ENCODE measurements at places on chromosomes 16 and 17.
A peak's percentile ranks its signal among the peaks of the same experiment; 100 is the strongest.

DNA sequence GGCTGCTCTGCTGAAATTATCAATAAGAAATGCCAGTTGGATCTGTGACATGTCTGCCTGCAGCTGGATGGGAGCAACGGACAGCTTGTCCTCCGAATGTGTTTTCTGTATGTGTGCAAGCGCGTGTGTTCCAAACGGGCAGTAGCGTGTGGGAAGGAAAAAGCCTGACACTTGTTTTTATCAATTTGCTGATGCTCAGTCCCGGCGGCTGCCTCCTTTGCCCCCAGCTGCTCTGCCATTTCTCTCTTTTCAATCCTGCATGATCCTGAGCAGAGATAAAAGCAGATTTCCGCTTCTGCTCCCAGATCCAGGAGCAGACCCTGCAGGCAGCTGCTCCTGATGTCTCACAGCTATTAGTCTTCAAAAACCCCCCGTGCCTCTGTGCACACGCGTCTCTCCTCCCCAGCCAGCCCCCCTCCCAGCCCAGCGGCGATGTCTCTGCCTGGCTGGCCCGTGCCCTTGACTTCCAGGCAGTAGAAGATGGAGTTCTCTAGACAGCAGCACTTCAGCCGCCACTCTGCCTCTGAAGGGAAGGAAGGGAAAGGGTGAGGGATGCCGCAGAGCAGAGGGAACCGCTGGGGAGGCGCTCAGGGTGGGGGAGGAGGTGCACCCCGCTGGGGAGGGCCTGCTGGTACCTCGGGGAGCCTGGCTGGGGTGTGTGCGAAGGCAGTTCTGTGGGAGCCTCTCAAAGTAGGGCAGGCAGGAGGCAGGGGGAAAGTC, 4.1 kb downstream of the PRCD start:
- peaks cover 35% of the 10 kb centered on the region for H3K4me1 ChIP-seq
- no peaks in the 10 kb centered on the region for H3K36me3 ChIP-seq
- no peak for DNase-seq

GRCh38 chr16:81238296-81239011, at the start of gene BCO1:
BCO1 (plus strand) TSS chr16:81238689; CDS start chr16:81238909, 220 bp downstream.
- no peaks in the 10 kb centered on the region for H3K27me3 ChIP-seq
- H3K27ac ChIP-seq: peak within 1 kb of the TSS; percentile 72
- peak within 1 kb of the TSS; percentile 48 for H3K4me3 ChIP-seq

DNA sequence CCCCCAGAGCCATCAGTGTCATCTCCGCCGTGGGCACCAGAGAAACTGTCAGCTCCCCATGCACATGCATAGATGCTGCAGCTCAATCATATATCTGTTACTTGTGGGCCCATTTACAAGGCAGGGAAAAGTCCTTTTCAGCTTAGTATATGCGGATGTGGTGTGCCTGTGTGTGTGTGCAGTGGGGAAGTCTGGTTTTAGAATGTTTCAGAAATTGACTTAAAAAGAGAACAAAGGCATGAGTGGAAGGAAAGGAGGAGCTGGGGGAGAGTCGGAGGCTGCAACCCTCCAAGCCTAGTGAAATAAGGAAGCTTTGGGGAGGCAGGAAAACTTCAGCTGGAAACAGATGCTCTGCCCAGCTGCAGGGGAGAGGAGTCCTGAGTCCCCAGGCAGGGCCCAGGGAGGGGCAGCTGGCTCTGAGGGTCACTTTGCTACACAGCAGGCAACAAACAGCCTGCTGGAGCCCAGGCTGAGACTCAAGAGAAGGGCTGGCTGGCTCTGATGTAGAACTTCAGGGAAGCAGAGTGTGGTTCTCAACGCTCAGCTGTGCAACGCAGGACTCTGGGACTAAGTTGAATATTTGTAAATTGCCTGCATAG, 11.1 kb upstream of the CD300LD start:
- H3K4me3 ChIP-seq: no peak overlapping the region
- H3K27me3 ChIP-seq: no peaks in the 10 kb centered on the region
- no peaks in the 10 kb centered on the region for H3K36me3 ChIP-seq

GRCh38 chr16:69859105-69859989, 91.8 kb upstream of the CLEC18A start:
- no peaks in the 10 kb centered on the region for H3K36me3 ChIP-seq
- H3K4me3 ChIP-seq: no peak overlapping the region
- H3K27ac ChIP-seq: peak overlapping the region; percentile 81
- H3K4me1 ChIP-seq: peaks cover 42% of the 10 kb centered on the region

GRCh38 chr17:56976941-56977608, 856 bp upstream of the SCPEP1 start:
- no peak overlapping the region for H3K27ac ChIP-seq
- peak overlapping the region; percentile 63 for H3K4me3 ChIP-seq
- no peak for DNase-seq
- peaks cover 5% of the 10 kb centered on the region for H3K4me1 ChIP-seq
- no peaks in the 10 kb centered on the region for H3K27me3 ChIP-seq
- H3K36me3 ChIP-seq: no peaks in the 10 kb centered on the region
